ENCODE measurements at places on chromosomes 6 and 20.
A peak's percentile ranks its signal among the peaks of the same experiment; 100 is the strongest.

- DNase-seq, result no peak
Observed at GRCh38 chr20:37829128-37829527, 73.8 kb upstream of the VSTM2L start.

DNA sequence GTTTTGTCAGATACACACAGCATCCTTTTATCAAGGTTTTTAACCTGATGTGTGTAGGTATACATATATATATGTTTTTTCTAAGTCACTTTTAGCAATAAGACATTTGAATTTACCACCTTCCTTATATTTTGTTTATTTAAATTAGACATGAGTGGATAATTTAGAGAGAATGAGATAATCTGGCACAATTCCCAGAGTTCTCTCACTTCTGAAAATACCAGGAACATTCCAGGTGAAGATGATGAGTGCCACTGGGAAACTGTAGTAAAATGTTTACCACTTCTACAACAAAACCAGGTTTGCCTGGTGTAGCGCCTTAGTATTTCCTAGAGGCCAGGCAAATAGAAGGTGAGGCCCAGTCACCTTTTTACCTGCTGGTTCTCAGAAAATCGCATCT is 189.5 kb downstream of the TMEM242 start:
- no peak for DNase-seq

GRCh38 chr20:50303573-50304500 is 113.2 kb downstream of the CEBPB start:
- DNase-seq, result peak; percentile 43

GRCh38 chr6:110858016-110858415 is 16.6 kb upstream of the AMD1 start:
- DNase-seq, result no peak

- DNase-seq, result no peak
Observed at GRCh38 chr20:33015114-33015484, 7.6 kb downstream of the BPIFB2 start.

DNA sequence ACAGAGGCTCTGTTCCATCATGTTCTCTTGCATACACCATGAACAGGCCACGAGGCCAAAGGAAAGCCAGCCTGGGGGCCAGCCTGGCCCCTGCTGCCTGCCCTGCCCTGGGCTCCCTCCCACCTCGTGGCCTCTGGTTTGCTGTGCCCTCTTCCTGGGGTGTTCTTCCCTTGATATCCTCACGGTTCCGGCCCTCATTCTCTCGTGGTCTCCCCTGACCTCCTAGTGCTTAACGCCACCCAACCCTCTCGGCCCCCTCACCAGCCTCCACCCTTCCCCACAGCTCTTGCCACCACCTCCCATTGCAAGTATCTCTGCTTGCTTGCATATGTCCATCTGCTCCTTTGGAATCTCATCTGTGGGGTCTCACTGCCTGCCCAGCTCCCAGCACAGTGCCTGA is 73.0 kb downstream of the GNAS-AS1 start:
- DNase-seq, result no peak

DNA sequence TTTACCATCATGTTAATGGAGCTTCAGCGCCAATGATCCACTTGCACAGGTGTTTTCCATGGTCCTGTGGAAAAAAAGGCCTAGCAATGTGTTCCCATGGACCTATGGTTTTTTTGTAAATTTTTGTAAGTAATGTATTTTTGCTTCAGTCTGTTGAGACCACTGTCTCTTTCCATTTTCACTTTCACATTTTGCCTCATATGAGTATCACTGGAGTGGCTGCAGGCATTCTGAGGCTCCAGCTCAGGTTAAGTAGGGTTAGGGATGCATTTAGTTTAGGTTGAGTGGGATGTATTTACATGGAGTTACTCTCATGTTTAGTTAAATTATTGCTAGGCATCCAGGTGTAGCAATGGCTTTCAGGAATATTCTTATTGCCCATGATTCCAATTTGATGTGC is 19.2 kb upstream of the LMBRD1 start:
- DNase-seq, result no peak

GRCh38 chr20:19376451-19377229 is 164.2 kb downstream of the SLC24A3 start:
- no peak for DNase-seq

DNA sequence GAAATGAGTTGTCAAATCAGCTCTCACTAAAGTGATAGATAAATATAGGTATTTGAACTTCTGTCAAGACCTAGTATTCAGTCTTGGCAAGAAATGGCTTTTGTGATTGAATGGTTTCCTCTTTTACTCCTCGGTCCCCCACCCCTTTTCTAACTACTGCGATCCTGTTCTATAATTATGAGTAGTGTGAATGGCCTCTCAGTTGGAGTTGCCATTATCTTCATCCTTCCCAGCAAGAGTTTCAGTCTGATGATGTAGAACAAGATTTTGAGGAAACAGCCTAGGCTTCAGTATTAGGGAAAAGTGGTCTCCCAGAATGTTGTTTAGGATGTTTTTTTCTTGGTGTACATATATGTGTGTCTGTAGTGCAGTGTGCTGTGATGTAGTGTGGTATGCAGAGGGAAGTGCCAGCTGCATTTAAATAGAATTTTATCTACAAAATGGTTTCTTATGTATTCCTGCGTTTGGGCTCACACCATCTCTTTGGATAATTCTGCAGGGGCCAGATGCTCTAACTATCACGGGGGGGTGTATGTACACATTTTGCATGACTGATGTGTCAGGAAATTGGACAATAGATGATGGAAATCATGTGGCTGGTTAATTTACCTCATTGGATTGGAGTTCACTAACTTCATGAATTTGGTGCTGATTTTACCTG is 180.1 kb upstream of the MMS22L start:
- no peak for DNase-seq

DNA sequence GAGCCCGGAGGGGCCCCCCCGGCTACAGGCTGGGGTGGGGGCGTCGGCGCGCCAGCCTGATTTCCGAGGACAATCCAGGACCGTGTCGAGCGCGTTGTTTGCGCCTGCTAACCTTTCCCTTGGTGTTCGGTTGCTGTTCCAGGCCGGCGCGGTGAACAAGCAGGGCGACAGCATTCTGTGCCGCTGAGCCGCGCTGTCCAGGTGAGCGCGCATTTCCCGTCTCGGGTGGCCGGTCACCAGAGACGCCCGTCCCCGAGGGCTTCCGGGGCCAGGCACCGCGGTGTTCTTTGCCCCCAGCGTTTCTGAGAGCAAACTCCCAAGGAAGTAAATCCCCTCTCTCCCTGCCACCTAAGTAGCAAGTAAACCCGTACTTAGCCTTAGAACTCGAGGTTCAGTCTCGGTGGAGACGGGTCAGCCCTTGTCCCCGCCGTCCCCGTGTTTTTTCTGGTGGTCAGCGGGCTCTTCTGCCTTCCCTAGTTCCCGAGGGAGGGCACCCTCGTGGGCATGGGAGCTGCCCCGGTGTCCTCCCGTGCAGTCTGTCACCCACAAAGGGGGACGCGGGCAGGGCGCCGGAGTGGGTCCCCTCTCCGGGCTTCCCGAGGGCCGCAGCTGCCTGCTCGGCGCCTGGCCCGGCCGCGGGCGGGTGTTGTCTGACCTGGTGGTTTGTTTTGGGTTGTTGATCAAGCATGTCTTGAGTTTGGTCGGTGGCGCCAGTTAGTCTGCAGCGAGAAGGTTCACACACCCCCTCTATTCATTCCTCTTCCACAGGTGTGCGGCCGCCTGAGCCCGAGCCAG is 1.5 kb downstream of the ID4 start:
- DNase-seq, result no peak

DNA sequence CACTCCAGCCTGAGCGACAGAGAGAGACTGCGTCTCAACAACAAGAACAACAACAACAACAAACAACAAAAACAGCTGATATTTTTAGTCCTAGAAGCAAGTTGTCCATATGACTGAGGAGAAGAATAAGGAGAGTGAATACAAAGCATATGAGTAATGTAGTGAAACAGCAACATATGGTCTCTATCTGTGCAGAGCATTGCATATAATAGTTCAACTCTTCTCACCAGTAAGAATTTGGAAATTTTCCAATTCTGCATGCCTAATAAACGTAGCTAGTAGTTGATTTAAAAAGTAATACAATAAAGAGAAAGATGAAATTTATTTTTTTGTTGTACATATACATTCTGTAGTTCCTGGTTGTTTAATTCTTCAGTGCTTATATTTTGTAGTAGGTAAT is 129.7 kb upstream of the FAM83B start:
- no peak for DNase-seq

- DNase-seq, result peak; percentile 97
Observed at GRCh38 chr6:32794510-32794909, 22.3 kb downstream of the HLA-DOB start.

DNA sequence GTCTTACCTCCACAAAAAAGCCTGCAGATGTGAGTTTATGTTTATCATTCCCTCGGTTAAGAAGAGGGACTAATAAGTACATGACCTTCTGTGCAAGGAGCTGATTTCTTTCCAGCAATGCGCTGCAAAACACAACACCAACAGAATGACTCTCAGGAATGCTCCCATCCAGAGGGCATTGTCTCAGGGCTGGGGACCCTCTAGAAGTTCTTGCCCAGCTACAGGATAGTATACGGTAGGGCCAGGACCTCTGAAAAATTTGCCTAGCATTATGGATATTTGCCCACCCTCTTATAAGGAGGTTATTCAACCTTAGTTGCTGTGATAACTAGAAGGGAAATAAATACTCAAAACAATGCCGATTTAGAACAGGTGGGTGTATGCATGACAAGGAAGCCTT is 24.7 kb upstream of the RBL1 start:
- no peak for DNase-seq

GRCh38 chr6:134873500-134874388 is 76.2 kb downstream of the ALDH8A1 start:
- DNase-seq, result no peak

GRCh38 chr6:24227556-24227955 is 101.5 kb downstream of the NRSN1 start:
- peak; percentile 12 for DNase-seq

DNA sequence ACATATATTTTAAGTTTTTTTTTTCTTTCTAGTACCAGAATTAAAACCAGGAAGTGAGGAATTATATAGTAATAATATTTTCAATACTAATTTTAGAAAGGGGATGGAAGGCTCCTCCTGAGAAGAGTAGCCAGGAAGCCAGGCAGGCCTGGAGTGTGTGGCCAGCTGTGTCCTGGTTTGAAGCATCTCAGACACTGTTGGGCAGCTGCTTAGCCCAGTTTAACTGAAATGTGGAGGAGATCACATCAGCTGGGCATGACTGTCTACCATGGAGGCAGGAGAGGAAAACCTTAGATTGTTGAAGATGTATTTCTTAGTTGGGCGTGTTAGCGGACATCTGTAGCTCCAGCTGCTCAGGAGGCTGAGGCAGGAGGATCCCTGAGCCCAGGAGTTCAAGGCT is 142.2 kb downstream of the ARID1B start:
- no peak for DNase-seq

DNA sequence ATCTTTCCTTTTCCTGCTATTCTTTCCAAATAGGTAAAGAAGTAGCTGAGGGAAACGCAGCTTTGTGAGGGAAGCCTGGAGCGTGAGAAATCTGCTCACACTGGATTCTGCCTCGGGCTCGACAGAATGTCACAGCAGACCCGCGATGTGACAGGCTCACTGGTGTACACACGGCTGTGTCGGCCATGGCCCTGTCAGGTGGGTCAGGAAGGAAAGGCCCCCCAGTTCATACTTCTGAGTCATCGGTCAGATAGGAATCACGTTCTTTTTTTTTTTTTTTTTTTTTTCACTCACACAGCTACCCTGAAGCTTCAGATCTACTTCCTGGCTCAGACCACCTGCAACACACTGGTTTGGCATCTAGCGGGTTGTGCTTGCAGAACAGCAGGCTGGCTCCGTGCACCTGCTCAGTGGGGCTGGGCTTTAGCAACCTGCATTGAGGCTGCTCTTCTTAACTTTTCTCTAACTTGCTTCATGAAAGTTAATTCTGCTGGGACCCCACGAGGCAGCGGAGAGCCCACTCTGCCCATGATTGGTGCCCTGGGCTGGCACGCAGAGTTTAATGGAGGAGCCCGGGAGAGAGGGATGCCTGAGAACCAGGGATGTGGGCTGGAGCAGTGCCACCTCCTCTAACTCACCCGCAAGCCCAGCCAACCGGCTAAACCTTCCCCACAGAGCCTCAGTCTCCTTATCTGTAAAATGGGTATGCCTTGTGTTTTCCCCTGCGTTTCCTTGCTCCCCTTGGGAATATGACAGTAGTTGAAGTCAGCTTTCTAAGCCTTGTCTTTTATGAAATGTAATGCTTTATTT is 61.5 kb upstream of the FNDC1 start:
- no peak for DNase-seq

GRCh38 chr20:32519381-32519730 is 65.8 kb downstream of the NOL4L start:
- no peak for DNase-seq

GRCh38 chr20:2261629-2262028 is 34.2 kb upstream of the TGM3 start:
- DNase-seq, result peak; percentile 31

GRCh38 chr6:3698021-3698420 is 53.5 kb downstream of the PXDC1 start:
- DNase-seq, result no peak

DNA sequence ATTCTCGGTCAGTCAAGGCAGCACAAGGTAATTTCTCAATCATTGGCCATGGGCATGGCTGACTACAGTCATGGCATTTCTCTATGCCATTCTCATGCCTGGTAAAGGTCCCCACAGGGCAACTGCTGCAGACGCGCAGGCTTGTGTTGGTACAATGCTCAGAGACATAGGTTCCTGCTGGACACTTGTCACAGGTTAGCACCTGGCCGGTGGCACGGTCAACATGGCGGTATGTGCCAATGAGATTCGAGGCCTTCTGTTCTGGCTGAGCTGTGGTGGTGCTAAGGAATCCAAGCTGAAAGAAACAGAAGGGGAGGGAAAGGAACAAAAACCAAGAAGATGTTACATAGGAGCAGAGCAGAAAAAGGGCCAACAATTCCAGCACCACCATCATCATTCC is 23.4 kb downstream of the TNFRSF21 start:
- DNase-seq, result no peak

GRCh38 chr20:41340327-41341055 is at the start of gene LPIN3:
TSS of gene LPIN3 (plus strand) at chr20:41340821. CDS start at chr20:41345804, 4,983 bp downstream.
- DNase-seq, result peak; percentile 92

- no peak for DNase-seq
Observed at GRCh38 chr6:38762848-38763247, 47.7 kb downstream of the DNAH8 start.

- peak; percentile 92 for DNase-seq
Observed at GRCh38 chr6:37051138-37052026, 45.9 kb downstream of the FGD2 start.

DNA sequence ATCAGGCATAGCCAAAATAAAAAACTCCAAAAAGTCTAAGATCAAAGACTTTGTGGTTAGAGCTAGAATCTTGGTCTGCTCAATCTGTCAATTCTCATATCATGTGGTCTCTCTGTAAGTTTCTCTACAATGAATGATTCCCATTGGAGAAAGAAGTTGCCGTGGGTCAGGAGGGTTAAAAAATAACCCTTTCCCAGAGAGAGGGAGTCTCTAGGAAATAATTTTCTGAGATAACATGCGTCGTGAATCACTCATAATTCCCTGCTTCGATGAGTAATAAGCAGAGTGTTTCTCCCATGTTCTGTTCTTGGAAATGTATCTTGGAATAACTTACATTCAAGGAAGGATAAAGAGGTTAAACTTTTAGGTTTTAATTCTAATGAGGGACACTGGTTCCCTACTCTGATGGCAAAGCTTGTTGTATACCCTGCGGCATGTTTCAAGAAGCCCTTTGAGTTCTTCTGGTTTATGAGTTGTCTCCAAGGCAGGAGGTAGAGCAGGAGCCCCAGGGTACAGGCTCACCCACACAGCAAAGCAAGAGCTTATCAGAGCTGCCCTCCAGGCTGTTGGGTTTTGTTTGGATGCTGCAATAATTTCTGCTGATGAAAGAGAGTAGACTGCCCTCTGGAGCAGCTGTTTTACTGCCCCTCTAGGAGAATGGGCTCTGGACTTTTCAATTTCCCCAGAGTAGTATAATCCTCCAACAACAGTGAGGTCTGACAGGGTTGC is 599.1 kb downstream of the QKI start:
- DNase-seq, result no peak

- DNase-seq, result no peak
Observed at GRCh38 chr20:56414842-56415765, 3.0 kb downstream of the CASS4 start.

Measured in inflammatory macrophage (primary cell).